ENCODE measurements at places on chromosomes 11 and 22.

GRCh38 chr11:105273660-105274280, 134.2 kb upstream of the CARD18 start:
- no peak for DNase-seq

GRCh38 chr11:57071829-57072228, 83.1 kb downstream of the OR5AK2 start:
- DNase-seq: no peak

DNA sequence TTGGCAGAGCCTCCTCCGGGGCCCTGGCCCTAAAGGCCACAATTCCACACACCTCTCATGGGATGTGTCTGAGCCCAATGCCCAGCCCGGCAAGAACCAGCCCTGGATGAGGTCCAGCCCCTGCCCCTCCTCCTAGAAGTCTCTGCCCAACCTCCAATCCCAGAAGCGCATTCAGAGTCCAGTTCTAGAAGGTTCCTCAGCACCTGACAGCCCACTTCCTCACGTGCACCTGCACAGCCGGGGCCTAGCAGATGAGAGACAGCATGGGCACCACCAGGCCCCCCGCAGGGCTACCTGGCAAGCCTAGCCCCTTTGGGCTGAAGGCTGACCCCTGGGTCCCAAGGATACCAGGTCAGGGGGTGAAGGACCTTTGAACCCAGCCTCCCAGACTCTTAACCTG, 11.5 kb upstream of the CDKN1C start:
- DNase-seq: no peak

GRCh38 chr11:1771700-1772099, 8.0 kb upstream of the CTSD start:
- no peak for DNase-seq

DNA sequence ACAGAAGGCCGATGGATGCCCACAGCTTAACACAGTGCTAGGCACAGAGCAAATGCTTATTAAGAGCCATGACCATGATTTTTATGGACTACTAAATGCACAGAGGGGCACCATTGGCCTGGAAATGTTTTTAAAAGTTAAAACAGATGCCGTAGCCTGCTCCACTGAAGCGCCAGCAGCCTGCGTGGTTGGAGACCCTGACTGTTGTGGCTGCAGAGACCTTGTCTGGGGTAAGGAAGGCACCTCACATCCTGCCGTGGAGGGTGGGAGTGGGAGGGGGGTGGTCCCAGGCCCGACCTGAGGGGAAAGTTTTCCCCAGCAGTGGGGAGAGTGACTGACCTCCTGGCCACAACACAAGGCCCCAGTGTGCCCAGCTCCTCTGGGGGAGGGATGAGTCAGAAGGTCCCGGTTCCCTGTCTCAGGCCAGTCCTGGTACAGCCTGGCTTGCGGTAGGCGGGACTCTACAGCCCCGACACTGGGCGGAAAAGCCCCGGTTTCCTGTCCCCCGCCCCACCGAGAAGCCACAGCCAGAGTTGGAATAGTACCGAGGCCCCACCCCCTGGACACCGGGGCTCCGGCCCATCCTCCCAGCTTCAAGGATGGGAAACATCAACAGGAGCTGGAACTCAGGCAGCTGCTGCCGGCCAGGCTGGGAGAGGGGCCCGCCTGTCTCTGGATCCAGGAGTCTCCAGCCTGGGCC, 7.0 kb downstream of the CHST1 start:
- DNase-seq: no peak

- no peak for DNase-seq
Observed at GRCh38 chr11:68610452-68611116, 73.8 kb upstream of the GAL start.

- no peak for DNase-seq
Observed at GRCh38 chr11:99920956-99921355, 766.1 kb upstream of the ARHGAP42 start.

DNA sequence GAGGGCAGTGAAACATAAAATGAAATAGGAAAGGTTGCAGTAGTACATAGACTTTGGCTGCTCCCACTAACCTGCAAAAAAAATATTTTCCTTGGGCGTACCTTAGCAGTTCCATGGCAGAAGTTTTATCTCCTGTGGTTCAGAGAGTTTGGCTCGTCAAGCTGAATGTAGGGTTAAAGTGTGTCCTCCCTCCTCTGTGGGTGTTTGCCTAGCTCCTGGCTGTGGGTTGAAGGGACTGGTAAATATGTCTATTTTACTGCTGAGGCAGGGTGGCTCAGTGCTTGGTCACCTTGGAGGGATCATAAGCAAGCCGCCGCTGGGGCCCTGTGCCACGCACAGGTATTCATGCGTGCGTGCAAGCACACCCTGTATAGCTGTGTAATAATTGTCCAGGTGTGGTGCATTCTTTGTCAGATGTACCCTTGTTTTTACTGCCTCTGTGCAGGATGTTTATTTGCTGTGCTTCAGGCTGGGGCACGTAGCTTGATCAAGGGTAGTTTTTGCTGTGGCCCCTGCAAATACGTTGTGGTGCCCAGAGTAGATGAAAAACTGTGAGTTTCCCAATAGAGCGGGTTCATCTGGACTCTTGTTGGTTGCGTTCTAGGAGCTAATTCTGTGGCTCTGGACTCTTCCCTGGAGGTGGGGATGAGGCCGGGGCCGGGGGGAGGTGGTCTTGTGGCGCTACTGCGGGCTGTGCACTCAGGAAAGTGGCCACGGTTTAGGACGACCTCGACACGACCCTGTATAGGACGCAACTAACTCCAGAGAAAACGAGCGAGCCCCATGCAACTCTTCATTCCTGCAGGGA, 732 bp upstream of the SORL1 start:
- DNase-seq: no peak

DNA sequence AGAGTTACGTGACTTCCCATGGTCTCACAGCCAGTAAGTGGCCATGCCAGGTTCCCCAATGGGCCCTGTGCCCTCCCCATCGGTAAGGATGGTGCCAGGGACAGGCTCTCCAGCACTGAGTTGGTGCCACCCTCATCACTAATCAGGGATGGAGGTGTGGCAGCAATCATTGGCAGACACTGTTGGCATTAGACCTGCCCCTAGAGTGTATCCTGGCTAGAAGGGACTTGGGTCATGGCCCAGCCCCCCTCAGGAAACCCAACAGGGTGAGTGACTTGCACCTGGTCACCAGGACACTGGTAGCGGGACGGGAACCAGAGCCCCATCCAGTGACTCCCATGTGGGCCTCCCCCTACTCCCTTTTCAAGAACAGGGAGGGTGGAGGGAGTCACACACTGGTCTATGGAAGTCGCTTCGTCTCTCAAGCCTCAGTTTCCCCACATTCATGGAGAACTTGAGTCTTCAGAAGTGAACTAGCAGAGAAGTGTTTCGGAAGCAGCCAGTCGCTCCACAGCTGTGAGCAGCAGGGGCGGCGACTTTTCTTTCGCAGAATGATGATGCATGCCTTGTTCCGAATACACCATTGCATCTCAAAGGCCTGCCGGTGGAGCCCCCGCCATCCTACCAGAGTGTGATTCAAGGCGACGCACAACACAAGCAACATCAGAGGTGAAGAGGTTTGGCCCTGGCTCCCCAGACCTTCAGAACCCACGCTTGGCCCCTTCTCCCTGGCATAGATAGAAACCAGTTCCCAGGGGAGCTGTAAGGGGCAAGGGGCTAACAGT, 12.9 kb downstream of the MS4A10 start:
- DNase-seq: no peak

GRCh38 chr11:15841931-15842740, 514.2 kb downstream of the SOX6 start:
- DNase-seq: no peak

DNA sequence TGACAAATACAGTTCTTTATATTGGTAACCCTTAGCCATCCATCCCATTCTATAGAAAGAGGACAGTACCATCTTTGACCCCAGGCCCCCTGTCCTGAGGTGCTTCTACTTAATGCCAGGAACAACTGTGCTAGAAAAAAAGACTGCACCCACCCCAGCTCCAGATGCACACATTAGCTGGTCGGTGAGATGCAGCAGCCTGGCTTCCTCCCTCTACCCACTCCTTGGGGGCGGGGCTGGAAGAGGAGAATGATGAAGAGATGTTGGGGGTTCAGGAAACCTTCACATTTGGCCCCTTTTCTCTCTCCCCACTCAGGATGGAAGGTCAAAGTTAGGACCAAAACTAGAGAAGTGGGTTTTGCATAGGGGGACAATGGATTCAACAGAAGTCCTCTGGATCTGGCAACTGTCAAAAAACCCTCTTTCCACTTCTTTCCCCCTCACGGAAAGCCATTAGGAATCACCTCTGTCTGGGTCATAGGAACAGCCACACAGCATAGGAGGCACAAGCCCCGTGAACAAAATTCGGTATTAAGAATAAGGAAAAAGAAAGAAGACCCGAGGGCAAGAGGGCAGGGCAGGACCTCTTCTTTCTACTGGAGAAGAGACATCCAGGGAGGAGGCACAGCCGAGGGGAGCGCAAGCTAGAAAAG, 755 bp downstream of the NRIP3 start:
- DNase-seq: no peak

DNA sequence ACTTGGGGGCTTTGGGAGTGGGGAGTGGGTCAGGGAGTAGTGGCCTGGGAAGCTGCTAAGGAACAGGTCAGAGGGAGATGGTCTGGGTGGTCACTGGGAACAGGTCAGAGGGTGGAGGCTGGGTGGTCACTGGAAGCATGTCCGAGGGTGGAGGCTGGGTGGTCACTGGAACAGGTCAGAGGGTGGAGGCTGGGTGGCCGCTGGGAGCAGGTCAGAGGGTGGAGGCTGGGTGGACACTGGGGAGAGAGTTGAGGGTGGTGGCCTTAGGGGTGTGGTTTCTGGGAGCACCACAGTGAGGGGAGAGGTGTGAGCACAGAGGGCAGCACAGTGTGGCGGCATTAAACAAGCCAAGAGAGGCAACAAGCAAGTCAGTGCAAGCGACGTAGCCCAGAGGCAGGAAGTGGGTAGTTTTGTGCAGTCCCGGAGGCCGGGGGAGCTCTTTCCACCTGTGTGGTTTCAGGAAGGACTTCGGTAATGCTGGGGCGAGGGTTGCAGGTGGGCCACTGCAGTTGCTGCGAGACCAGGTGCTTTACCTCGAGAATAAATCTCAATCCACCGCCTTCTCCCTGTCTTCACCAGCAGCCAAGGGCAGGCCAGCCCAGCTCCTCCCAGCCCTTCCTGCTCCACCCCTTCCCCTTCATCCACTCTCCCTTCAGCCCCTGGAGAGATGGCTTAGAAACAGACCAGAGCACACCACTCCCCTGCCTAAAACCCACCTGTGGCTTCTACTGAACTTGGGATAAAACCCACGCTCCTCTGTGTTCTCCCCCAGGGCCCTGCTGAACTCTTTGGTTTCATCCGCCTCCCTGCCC, 3.2 kb upstream of the CACNA1I start:
- DNase-seq: peak; percentile 45

GRCh38 chr11:93525601-93526345, 17.4 kb downstream of the SMCO4 start:
- no peak for DNase-seq

- DNase-seq: no peak
Observed at GRCh38 chr11:96242191-96242847, 100.7 kb downstream of the MAML2 start.

GRCh38 chr11:16169956-16170847, 186.1 kb downstream of the SOX6 start:
- DNase-seq: no peak

GRCh38 chr22:43001271-43002201, 13.4 kb downstream of the PACSIN2 start:
- DNase-seq: no peak

DNA sequence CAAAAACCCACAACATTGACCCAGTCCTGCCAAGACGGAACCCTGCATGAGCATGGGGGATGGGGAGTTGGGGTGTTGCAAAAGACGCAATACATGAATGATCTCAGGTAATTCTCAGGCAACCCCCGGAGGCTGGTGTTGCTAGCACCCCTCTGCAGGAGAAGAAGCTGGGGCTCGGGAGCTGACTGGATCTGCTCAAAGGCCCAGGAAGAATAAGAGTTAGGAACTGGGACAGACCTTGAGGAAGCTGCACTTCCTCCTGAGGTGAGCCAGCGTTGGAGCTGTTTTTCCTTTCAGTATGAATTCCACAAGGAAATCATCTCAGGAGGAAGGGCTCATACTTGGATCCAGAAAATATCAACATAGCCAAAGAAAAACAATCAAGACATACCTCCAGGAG, at the start of gene KRTAP5-9:
Gene KRTAP5-9 (plus strand): TSS at position 301 of the 400 bp plus-strand sequence. CDS start 238 bp downstream, outside the sequence.
- DNase-seq: no peak

DNA sequence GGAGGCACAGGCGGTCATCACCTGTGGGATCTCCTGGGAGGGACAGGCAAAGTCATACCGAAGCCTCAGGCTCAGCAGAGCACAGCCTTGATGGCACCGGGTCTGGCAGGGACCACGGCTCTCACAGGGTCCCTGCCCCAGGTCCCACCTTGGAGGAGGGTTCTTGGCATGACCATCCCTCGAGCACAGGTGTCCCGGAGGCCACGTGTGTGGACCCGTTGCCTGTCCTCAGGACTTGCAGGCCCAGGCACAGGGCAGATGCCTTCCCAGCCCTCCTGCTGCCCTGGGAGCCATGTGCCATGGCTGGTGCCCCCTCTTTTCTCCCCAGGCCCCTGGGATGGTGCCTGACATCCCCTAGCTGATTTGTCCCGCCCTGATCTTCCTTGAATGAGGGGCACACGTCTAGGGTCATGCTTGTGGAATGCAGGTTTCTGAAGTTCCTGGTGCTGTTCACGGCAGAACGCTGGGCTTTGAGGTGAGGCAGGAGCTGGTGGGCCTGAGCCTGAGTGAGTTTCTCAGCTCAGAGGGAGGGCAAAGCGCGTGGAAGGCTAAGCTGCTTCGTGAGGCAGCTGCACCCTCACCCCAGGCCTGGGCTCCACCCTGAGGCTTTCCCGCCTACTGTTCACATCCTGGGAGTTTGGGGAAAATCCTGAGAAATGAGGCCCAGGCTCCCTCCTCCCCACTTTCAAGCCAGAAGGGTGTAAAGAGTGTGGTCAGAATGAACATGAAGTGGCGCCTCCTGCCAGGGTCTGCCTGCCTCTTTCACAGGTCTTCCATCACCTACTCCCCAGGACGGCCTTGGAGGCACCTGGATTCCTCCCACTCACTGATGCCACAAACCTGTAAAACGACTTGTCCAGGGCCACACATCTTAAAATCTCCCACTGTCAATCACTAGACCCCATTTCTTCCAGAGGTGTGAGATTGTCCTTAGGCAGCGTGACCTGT, 325.8 kb upstream of the B3GAT1 start:
- no peak for DNase-seq

DNA sequence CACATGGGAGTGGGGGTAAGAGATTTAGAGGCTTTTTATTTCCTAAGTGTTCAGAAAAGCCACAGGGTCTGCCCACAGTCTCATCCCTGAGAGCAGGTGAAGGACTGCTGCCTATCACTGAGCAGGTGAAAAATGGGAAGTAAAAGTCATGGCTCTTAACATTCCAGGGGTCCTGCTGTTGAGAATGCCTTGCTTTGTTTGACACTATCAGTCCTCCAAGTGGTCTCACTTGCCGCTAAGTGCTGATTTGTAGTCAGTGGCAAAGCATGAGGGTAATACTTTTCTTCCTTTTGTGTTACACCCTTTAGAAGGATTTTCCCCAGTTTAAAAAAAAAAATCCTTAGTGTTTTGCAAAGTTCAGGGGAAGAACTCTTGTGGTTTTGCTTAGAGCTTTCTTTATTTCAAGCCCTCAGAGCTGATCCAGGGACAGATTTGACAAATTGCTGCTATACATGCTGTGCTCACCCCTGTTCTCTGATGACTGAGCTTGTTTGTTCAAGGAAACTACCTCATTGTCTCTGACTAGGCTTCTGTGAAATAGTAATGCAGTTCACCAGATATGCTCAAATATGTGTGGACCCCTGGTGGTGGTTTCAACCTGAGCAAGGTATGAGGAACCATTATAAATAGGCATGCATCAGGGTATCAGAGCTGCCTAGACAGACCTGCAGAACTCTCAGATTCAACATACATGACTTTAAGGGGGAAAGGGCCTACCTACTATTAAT, 141.0 kb downstream of the ARHGAP42 start:
- peak; percentile 2 for DNase-seq

GRCh38 chr11:43316451-43316850, 4.7 kb downstream of the API5 start:
- no peak for DNase-seq

GRCh38 chr22:43305806-43306205, 37.4 kb downstream of the SCUBE1 start:
- no peak for DNase-seq
